Epithelial cell of prostate (primary cell): ENCODE measurements at places on chromosomes 2 and 18.

GRCh38 chr2:237431837-237432236 lies 17.9 kb upstream of the COL6A3 start:
- no peak for DNase-seq

- no peak for DNase-seq
These were observed 18.6 kb upstream of the ESPNL start for GRCh38 chr2:238081561-238081960.

DNA sequence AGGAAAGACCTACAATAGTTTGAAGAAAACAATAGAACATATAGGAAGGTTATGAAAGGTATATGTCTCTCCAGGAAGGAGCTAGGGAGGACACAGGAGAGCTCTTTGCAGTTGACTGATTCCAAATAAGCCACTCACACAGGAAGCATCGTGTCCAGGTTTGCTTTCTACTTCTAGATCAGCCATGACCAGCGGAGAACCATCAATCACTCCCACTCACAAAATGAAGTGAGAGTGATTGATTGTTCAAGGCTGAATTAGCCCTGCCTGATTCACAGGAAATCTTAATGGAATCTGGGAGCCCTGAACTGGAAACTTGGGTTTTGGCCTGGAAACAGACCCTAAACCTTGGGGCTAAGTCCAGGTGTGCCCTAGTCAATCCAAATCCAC lies 1292.2 kb upstream of the ZEB2 start:
- DNase-seq = no peak

- no peak for DNase-seq
These were observed 508.9 kb downstream of the FBXO15 start for GRCh38 chr18:73638709-73639108.

- no peak for DNase-seq
These were observed 18.4 kb upstream of the SLC20A1 start for GRCh38 chr2:112627060-112628040.

DNA sequence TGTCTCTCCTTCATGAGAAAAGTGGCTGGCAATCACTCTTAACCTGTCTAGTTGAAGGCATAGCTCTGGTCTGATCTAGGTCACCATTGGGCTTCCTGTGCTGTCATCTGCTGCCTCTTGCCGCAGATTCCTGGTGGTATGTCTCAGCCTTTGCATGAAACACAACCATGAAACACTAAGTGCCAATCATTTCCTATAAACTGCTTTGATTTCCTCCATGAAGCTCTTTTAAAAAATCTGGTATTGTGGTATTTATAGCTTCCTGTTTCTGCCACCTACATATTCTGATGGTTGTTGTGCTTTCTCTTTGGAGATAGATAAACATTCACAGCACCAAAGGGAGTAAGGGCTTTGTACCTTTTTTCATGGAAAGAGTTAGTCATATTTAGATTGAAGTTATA lies 120.0 kb upstream of the EPC2 start:
- DNase-seq = no peak

GRCh38 chr2:196123679-196124373 lies 47.6 kb downstream of the STK17B start:
- no peak for DNase-seq

DNA sequence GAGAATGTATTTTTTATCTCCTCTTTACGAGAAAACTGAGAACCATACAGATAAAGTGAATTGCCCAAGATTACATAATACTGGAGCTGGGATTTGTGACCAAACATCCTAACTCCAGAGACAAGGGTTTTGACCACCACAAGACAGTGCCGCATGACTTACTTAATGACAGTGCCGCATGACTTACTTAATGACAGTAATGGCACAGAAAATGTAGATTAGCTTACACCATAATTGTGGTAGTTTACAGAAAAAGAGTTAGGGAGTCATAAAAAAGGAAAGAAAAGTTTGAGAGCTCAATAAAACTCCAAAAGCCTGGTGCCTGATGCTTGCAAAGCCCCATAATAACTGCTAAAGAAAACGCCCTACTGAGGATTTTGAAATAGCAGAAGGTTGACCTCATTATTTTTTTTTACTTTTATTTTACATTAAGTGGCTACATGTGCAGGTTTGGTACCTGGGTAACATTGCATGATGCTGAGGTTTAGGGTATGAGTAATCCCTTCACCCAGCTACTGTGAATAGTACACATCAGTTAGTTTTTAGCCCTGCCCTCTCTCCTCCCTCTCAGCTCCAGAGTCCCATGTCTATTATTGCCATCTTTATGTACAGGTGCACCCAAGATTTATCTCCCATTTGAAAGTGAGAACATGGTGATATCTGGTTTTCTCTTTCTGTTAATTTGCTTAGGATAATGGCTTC lies 310.0 kb upstream of the UBE2E3 start:
- DNase-seq = no peak

DNA sequence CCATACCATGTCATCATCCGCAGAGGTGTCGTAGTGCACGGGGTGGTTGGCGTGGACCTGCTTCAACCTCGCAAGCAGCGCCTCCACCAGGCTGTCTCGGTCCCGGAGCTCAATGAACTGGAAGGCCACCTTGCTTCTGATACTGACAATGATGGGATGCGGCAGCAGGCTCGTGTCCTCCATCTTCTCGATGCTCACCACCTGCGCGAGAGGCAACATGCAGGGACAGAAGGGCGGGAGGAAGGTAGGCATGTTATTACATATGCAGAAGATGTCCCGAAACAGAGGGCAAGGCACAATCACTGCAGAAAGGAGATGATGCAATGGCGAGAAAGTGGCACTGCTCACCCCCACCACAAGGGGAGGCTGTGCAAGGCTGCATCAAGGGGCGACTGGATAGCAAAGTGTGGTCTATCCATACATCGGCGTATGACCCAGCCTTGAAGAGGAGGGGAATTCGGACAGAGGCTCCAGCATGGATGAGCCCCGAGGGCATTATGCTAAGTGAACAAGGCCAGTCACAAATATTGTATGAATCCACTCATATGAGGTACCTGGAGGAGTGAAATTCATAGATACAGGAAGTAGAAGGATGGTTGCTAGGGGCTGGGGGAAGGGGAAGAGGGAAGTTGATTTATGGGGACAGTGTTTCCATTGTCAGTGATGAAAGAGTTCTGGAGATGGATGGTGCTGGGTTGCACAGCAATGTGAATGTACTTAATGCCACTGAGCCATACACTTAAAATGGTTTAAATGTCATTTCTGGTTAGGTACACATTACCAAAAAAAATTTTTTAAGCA lies 36.6 kb downstream of the RPL31 start:
- no peak for DNase-seq
